Activated T-helper 1 cell treated with anti-CD3 and anti-CD28 coated beads, Interleukin-12 subunit alpha, Interleukin-12 subunit beta, Interleukin-2, Interleukin-4 antibody, amounts not matched to agents 30 ng/mL and 10 ng/mL and 1 ng/mL, durations not matched to agents 14 hours and 24 hours and 36 hours (primary cell): ENCODE measurements at places on chromosomes 3 and 15. TPM values are rescaled to one million over a fixed set of nuclear protein-coding genes. Genes with fewer than 3 reads are reported as not detected.

- no peak for DNase-seq
Observed at GRCh38 chr15:98737721-98738120, 89.4 kb downstream of the IGF1R start.

Gene CD276
- total RNA-seq: 29.0 and 29.2 TPM in 2 replicates

DNA sequence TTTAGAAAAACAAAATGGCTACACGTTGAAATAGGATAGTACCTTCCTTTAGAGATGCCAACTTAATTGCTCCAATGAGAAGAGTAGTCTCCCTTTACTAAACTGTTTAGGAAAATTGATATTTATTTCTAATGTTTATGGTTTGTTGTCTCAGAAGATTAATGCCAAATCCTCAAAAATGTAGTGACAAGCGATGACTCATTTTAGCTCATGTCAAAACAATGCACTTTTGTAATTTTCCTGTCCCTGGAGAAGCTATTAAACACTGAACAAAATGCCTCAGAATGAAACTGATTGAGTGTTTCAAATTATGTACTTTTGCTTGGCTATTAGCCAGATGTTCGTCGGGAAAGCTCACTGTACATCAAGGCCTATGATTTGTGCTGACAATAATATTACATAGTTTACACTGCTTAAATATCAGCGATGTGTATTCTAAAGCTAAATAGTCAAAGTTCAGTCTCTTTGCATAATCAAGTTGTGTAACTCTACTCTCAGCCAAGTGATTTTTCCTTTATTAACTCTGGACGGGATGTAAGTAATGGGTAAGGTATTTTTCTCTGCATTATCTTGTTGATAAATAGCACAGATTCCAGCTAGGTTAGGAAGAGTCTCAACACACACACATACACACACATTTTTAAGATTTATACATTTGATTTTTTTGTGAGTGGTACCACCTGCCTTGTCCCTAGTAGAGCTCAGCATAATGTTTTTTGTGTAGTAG, 83.7 kb downstream of the CMSS1 start:
- DNase-seq: no peak

Gene CTXND1
- total RNA-seq: not detected in 2 replicates

Gene HYKK
- total RNA-seq: 1.2 and 1.4 TPM in 2 replicates

GRCh38 chr15:67095912-67096311, 30.5 kb downstream of the SMAD3 start:
- no peak for DNase-seq

Gene COX5A
- total RNA-seq: 273 and 290 TPM in 2 replicates

DNA sequence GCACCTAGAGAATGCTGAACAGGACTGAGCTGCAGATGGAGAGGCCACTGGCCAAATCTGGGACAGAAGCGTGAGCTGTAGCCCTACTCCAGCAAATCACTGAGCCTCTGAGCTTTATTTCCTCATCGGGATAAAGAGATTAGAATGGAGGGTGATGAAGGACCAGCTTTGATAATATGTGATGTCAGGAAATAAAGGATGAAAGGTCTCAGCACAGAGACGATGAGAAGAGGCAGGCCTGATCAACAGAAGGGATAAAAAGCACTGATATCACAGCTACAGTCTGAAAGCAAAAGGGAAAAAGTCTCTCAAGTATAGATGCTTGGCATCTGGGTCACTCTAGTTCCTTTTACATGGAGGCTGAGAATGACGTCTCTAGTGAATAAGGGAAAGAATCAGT, 70.0 kb downstream of the DHX30 start:
- no peak for DNase-seq
